Type B pancreatic cell (in vitro differentiated cells): ENCODE measurements at places on chromosomes 2 and 18.
A peak's percentile ranks its signal among the peaks of the same experiment; 100 is the strongest.

GRCh38 chr2:5530011-5530696 is 162.0 kb upstream of the SOX11 start:
- no peak for DNase-seq

DNA sequence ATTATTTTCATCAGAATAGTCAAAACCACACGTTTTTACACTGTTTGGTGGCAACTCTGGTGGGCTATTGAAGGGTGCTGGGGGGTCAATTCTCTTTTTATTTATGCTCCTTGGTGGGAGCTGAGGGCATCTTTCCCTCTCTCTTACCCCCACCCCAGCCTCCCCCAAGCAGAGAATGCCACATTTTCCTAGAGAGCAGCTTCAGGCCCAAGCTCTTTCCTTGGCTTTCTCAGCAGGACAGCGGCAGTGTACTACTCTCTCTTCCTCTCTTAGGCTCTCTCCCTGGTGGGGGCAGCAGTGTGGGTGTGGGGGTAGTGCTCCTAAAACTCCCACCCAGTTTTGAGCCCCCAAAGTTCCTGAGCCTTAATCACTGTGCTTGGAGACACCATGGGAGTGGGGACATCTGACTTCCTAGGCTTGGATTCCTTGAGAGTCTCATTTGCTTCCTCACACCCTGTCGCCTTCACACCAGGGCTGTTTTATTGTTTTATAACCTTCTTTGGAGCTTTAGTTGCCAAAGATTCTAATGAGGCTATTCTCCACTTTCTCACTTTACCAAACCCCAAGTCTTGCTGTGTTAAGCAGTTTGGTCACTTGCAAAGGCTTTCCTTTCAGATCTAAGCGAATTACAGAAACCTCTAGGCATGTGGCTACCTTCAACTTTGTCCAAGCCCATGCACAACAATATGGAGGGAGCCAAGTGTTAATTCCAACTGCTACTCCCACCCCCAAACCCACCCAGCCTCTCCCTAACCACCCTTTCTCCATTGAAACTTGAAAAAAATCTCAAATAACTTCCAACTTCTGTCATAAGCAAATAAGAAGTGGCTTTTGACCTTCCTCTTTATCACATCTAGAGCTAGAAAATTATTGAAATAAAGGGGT is 6.0 kb upstream of the HOXD4 start:
- DNase-seq: no peak

DNA sequence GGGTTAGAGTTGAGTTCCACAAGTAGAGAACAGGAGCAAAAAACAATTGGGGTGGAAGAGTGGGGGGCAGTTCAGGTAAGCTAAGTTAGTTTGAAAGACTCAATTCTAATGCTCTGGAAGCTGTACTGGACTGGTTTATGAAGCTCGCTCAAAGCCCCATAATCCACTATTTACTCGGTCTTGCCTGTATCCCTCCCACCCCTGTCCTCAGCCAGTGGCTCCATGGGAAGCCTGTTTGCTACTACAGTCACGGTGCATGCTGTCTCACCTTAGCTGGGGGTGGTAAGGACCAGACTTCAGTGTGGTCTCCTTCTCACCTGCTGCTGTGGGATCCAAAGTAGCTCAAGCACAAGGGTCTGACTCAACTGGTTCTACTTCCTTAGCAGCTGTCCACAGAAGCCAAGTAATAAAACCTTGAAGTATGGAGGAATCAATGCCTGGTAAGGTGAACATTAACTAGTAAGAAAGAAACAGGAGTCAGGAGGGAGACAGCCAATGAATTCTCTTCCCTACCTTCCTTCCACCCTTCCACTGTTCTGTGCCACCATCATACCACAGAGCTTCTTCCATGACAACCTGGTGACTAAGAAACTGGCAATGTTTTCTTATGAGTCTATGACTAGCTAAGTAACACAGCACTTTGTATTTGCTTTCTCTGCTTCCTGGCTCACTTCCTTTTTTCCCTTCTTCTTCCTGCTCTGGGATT is 230.8 kb downstream of the SRBD1 start:
- DNase-seq: no peak

DNA sequence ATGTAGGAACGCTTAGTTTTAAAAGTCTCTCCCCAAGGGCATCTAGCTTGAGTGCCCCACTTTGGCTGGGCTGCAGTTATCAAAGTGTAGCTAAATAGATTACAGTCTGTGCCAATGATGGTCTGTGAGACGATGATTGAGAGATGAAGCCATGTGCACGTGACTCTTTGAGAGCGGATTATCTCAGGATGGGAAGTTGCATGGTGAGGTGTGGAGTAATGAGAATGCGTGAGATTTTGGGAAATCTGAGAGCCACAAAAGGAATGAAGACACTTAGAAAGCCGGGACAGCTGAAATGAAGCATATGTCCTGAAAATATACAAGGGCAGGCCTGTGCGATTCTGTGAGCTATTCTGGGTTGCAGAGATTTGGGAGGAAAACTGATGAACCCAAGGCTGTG is 370.0 kb downstream of the TGIF1 start:
- no peak for DNase-seq

GRCh38 chr2:196067088-196067382 is 1.6 kb downstream of the DNAH7 start:
- DNase-seq: no peak

GRCh38 chr2:219352448-219353023 is 20.0 kb upstream of the RESP18 start:
- DNase-seq: no peak

- DNase-seq: peak; percentile 34
These were observed 126.4 kb downstream of the SMAD7 start for GRCh38 chr18:48824231-48824970.

DNA sequence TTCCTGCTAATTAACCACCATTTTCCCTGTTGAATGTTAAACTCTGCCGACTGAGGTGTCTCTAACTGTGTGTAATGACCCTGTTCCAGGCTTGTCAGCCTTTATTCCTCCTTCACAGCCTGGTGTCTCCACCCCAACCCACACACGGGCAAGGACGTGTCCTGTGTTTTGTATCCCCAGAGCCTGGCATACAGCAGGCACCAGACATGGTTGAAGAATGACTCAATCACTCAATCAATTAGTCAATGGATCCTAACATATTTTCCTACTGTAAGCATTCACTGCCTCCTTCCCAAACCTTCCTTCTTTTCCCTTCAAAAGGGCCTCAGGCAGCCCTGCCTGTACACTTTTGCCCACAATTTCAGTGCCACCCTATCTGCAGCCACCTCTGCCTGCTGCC is 2.7 kb upstream of the TNS1 start:
- DNase-seq: no peak

GRCh38 chr2:126808929-126809328 is 89.8 kb upstream of the TEX51 start:
- no peak for DNase-seq

- DNase-seq: no peak
These were observed 219.0 kb downstream of the SH3BP4 start for GRCh38 chr2:235170536-235171521.

- DNase-seq: no peak
These were observed 30.0 kb upstream of the MBP start for GRCh38 chr18:77162580-77162979.

DNA sequence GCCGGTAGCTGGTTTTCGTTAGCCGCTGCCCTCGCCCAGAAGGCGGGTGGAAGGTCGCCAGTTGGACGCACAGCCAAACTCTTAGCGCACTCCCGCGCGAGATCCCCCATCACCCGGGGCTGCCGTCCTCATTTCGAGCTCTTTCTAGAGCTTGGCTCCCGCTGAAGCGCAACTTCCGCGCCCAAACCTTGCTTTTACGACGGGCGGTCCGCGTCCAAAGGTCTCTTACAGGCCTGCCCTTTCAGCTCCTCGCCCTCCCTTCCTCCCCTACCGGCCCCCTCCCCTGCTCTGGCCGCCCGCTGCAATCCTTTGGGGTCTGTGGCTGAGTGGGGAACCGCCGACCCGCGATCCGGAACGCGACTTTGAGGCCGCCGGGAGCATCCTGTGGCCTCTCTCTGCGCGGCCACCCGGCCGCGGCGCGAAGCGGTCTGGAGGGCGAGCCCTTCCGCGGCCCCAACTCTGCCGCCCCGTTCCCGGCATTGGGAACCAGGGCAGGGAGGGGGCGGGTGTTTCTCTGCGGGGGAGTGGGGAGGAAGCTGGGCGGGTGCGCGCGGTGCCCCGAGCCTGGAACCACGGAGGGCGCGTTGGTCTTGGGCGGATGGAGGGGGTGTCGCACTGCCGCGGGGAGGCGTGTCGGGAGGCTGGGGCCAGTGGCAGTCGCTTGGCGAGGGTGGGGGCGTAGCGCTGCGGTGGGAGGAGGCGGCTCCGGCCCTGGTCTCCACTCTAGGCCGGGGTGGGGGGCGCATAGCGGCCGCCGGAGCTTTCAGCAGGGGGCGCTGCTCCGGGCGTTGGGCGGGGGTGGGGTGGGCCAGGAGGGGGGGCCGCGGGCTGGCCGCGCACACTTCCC is at the start of gene GDF7:
TSS of gene GDF7 (plus strand) at position 841 of the 847 bp plus-strand sequence. CDS start 96 bp downstream, outside the sequence.
- no peak for DNase-seq

DNA sequence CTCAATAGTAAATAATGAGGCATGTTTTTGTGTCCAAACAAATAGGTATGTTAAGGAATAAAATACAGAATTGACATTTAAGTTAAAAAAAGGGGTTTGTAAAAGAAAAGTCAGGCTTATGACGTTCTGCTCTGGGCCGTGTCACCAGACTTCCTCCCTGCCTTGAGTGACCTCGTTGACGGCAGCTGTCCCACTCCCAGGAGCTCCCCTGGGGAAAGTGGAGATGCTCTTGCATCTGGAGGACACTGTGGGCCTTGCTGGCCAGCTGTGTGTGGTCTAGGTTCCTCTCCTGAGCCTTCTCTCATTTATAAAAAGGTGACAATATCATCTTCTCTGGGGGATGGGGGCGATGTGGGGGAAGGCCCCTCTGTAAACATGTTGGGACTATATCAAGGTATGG is 196.2 kb downstream of the CLIP4 start:
- no peak for DNase-seq

GRCh38 chr2:32360416-32360815 is 3.6 kb downstream of the BIRC6 start:
- no peak for DNase-seq

DNA sequence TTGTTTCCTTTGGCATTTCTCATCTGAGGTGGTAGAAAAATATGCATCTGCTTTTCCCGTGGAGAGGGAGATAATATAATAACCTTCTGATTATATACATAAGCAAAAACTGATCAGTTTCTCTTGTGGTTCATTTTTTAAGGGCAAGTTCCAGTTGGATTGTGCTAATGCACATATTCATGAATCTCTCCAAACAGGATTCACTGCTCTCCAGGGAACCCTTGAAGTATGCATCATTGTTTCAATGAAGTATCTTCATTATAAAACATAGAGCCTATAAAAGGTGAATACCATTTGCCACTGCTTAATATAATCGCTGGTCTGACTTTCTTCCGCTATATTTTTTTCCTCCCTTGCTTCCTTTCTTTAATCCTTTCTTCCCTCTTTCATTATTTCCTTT is 384.7 kb downstream of the FIGN start:
- no peak for DNase-seq

- no peak for DNase-seq
These were observed 82.1 kb downstream of the HS1BP3 start for GRCh38 chr2:20568501-20569463.

GRCh38 chr18:62950246-62950645 is 234.9 kb downstream of the PHLPP1 start:
- no peak for DNase-seq

DNA sequence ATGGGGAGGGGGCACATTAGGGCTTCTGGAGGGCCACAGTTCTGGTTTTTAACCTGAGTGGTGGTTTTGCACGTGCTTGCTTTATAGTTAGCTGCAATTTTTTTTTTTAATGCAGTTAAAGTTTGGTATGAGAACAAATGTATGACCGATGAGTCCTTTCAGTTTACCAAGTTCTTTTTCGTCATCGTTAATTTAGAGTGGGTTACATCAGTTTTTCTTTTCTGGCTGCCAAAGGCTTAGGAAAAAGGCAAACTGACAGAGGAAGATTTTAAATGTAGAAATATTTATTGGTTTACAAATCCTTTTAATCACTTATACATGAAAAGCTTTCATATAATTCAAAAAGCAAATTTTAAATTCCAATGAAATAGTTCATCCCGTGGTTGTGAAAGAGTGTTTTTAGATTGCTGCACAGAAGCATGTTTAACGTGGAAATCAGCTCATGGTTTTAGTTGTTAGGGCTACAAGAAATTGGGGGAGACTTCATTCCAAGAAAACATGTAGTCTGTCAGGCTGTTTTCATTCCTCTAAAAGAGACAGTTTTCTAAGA is 82.9 kb downstream of the MSH2 start:
- no peak for DNase-seq

GRCh38 chr2:96839293-96839874 is 4.4 kb downstream of the ANKRD23 start:
- DNase-seq: no peak

DNA sequence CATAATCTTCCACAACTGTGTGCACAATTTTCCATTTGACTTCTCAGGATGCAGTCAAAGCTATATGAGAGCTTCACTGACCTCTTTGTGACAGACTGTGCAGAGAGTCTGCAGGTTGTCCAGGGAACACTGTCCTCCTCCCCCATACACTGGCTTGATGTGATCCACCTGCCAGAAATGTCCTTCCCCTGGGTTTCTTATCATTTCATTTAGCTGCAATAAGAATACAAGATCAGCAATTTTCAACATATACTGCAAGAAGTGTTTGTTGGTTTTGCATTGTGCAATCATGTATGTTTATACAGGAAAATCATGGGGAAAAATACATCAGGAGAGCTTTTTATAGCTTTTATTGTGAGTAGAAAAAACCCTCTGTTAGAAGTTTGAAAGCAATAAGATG is 150.7 kb downstream of the RAB3GAP1 start:
- DNase-seq: no peak

- DNase-seq: no peak
These were observed 60.8 kb upstream of the STAM2 start for GRCh38 chr2:152236191-152236925.

GRCh38 chr2:137955536-137955935 is 8.7 kb upstream of the HNMT start:
- no peak for DNase-seq

DNA sequence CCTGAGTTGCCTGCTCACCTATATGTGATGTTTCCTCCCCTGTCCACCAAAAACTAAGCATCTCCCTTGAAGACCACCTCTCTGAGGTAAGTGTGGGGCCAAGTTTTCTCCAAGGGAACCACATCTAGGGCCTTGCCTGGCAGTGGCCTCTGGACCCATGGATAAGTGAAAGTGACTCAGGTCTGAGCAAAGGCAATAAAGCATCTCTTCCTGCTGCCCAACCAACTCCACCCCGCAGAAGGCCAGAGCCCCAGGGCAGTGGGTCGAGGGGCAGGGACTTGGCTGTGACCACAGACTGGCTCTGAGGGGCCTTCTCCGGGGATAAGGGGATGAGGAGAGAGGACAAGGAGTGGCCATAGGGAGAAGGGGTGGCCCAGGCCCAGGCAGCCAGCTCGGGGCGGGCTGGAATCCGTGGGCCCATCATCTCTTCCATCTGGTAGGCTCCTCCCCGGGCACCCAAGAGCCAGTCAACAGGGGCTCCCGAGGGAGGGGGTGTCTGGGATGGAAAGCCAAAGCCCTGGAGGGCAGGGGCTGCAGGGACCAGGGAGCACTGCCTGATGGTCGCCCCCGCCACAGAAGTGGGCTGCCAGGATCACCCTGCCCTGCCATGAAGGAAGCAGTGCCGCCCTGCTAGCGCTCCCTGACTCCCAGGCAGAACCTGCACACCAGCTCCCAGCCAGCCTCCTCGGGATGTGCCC is 33.4 kb downstream of the EMX1 start:
- no peak for DNase-seq

- no peak for DNase-seq
These were observed 100.7 kb downstream of the ANKRD44 start for GRCh38 chr2:197209742-197210408.
